ENCODE measurements at places on chromosomes 5 and 9. TPM values are rescaled to one million over a fixed set of nuclear protein-coding genes. Genes with fewer than 3 reads are reported as not detected.

- no peak for DNase-seq
Measured at GRCh38 chr5:98570010-98570409, 203.5 kb upstream of the RGMB start.

DNM1 gene
- total RNA-seq = 24.1 TPM

DNA sequence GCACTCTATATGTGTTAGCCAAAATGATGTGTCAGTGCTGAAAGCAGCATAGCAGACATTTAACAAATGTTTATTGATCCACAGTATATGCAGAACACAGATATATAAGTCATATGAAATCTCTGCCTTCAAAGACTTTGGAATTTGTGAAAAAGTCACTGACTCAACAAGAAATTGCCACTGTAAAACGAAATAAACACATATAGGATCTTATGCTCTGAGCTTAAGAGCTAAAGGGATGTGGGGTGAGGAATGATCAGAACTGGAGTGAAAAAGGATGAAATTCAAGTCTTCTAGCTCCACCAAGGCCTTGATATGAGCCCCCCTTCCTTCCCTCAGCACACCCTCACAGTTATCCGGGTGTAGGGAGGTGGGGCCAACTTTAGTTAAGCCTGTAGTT is 49.9 kb downstream of the PLAC8L1 start:
- DNase-seq = no peak

SARDH gene
- total RNA-seq = 0.87 TPM

DNA sequence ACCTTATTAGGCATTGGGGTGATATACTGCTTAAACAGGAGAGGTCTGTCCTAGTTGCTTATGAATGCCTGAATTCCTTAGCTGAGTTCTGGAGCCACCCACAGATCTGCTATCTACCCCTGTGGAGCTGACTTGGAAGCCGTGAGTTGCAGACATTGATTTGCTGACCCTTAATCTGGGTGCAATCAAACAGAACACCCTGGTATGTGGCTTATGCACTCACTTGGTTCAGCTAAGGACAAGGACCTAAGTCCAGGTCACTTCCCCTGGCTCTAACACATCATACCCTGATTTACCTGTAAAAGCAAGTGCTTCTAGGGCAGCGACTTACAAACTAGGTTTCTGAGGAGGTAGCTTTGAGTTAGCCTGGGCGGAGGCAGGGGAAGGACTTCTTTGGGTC is 41.6 kb upstream of the TLR4 start:
- no peak for DNase-seq

ORM2 gene
- not detected for total RNA-seq

DNA sequence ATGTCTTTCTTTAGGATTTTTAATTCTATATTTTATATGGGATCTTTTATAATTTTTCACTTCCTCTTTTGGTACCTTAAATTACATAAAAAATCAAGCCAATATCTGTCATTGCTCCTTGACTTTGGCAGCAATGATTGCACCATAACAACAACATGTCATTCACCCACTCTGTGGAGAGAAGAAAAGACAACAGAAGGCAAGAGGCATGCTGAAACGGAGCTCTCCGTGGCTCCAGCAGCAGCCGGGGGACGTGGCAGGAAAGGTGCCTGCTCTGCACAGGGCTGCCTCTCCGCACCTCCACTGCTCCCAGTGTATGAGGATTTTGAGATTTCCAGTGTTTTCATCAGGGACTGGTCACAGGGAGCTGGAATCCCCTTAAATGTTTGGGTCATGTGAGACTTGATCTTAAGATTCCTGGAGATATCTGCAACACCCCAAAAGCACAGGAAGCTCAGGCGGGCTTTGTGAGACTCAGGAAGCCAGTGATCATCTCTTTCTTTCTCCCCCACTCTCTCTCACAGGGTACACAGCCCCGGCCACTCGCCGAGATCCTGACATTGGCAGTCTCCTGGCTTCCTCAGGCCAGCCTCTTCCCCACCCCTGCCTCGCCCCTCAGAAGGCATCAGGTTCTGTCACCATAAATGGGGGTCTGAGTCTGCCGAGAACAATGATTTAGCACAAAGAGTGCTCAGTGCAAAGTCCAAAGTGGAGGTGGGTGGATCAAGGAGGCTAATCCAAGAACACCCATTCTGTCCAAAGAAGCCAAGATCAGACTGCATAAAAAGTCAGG is 74.6 kb downstream of the ACTL7B start:
- no peak for DNase-seq

RELL2 gene
- 1.5 TPM for total RNA-seq

NUTM2G gene
- not detected for total RNA-seq

HSPB3 gene
- total RNA-seq = not detected

DNA sequence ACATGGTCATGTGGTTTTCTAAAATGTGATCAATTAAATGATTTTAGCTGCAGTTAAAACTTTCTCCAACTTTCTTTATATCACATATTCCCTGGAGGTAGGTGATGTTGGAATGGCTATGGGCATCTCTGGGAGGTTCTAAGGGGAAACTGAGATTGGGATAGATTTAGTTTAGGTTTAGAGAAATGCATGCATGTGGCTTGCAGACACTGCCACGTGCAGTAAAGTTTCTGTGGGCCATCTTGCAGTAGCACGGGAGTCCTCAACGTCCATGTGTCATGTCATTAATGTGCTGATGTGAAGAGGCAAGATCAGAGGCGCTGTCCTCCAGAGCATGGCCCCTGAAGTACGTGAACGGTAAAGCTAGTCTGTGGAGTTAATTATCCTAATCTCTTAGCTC is 532.7 kb downstream of the SEMA5A start:
- no peak for DNase-seq

DNA sequence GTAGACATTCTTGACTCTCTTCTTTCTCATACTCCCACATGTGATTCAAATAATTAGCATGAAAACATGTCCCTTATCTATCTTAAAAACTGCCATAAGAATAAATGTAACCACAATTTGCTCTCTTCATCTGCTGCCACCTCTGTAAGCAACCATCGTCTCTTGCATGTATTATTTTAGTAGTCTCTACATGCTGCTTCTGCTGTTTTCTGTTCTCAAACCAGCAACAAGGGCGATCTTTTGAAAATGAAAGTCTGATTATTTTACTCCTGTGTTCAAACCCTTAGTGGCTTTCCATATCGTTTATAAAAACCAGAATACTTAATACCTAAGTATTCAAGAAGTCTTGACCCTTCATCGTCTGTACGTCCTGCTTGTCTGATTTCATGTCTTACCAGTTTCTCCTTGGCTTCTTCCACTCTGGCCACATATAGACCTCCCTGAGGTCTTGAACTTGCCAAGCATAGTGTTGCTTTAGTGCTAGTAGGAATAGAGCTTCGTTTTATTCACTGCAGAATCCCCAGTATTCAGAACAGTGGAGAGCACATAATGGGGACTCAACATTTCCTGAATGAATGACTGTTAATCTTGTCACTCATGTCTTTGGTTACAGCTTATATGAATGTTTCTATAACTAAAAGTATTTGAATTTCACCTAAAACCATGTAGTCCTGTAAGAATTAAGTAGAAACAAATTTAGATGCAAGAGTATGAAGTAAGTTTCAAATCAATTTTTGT is 10.6 kb downstream of the CDC42SE2 start:
- no peak for DNase-seq

C9orf50 gene
- total RNA-seq = not detected

DNA sequence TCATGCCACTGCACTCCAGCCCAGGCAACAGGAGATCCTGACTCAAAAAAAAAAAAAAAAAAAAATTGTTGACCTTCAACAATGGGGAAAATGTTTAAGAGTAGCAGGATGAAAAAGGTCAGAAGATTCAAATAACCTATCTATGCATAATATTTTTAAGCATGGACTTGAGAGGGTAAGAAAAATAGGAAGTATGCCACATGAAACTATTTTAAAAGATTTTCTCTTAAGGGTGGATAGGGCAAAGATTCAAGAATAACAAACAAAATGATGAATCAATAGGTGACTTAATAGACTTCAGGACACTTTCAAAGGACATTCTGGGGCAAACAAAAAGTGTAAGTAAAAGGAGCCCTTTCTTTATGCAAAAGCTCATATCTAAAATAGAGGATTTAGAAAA is 3.2 kb downstream of the TEX48 start:
- DNase-seq = no peak

DNA sequence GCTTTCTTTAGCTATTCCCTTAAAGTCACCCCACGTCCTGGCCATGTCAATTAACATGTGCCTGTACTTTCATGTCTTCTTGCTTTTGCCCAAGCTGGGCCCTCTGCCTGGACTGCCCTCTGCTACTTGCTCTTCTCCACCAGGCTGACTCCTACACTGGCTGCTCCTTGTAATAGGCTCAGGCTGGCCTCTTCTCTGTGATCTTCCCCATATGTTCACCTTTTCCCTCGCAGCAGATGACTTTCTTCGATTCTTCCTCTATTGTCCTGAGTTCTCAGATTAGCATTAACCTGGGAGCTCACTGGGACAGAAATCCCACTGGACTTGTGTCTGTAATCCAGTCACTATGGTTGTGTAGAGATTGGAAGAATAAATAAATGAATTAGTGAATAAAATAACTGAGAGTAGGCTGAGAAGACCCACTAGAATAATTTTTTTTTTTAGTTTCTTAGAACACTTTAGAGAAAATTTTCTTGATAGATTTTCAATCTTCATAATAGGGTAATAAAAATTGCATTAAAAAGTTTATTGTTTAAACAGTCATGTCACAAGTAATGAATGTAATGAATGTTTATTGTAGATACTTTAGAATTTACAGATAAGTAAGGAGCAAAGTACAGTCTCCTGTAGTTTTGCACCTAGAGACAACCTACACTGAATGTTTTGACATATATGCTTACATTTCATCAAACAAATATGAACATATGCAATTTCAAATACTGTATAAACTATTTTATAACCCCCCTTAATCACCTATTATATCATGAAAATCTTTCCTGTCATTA is 47.4 kb upstream of the TNFSF15 start:
- DNase-seq = no peak

ISL1 gene
- 0.29 TPM for total RNA-seq

CD274 gene
- 1.0 TPM for total RNA-seq

OTP gene
- total RNA-seq = not detected

GLRA1 gene
- not detected for total RNA-seq

CREBRF gene
- total RNA-seq = 18.4 TPM

GRCh38 chr5:174828804-174829510 is 104.6 kb downstream of the MSX2 start:
- DNase-seq = no peak

SIT1 gene
- 1.3 TPM for total RNA-seq

DNA sequence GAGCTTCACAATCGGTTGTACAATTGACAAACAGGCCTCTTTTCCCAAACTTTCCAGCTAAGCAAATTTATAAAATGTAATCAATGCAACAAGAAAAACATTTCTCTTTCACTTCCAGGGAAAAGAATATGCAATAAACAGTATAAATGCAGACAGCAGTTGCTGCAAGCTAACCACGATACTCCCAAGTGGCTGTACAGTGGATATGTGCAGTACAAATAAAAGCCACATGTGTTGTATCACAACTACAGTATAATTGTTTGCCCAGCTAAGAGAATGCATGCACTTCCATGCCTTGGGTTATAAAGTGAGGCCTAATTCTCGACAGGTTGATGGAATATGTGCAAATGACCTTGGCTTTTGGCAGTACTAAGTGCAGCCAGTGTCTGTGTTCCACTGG is 16.7 kb upstream of the PDCL start:
- DNase-seq = no peak

FAT2 gene
- 0.51 TPM for total RNA-seq

PDCD1LG2 gene
- 3.6 TPM for total RNA-seq

- no peak for DNase-seq
Measured at GRCh38 chr5:73233461-73234203, 60.6 kb downstream of the TMEM174 start.

GRCh38 chr9:37370968-37371563 is 51.4 kb upstream of the GRHPR start:
- no peak for DNase-seq

DNA sequence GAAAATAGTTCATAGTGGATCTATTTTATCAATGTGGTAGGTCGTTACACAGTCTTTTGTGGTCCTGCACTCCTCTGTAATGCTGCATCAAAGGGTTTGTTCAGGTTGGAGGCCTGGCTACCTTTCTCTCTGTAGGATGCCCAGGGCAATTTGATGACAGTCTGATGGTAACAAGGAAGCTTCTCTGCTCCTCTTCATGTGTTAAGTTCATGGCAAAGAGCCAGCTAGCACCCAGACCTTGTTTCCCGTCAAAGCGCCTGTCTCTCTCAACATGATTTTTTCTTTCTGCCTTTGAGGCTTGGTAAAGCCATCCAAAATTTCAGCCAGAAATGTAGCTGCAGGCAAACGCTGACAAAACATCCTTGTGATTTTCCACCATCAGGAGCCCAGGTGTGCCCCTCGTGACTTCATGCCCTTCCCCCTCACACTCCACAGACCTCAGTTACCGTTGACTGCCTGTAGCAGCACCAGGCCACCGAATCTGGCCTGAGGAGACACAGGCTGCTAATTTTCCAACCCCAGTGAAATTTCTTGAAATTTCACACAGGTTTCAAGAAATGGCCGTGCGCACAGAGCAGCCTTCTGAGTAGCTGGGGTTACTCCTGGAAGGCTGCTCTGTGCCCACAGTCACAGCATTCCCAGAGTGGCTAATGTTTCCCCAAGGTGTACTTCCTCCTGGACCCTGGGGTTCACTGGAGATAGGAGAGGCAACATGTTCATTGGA is 292.7 kb downstream of the CWC27 start:
- no peak for DNase-seq

GRCh38 chr5:176543428-176544182 is 5.5 kb upstream of the CDHR2 start:
- DNase-seq = no peak

DNA sequence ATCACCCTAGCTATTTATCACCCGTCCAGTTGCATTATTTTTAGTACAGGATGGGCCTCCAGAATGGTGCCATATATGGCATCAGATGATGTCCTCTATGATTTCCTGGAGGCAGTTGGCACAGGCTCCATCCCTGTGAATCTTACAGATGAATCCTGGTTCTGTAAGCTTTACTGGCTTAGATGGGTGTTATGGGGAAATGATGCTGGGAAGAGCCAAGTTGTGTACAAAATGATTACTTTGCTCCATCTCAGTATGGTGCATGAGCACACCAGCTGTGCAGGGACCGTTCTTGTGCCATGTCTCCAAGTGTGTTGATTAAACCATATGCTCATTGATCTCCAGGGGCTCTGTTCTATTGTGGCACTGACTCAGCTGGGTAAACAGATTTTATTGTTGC is 755.7 kb downstream of the TLR4 start:
- no peak for DNase-seq

DNA sequence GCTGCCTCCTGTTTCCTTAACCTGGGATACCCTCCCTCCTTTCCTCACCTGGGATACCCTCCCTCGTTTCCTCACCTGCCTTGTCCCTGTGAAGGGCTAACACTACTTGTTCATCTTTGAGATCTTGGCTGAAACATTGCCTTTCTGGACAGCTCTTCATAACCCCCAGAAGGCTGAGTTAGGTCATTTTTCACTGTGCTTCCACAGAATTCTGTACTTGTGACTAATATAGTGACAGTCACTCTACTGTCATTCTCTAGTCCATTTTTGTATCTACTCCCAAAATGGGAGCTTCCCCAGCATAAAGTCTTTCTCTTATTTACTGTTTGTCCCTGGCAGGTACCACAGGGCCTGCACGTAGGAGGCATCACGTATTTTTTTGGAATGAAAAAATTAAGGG is 21.5 kb upstream of the DAB2 start:
- DNase-seq = no peak
